Left forelimb (tissue), 1 donor: ENCODE measurements at places on chromosomes 4 and X.

- no peak for DNase-seq
Observed at GRCh38 chrX:55487143-55487542, 2.5 kb downstream of the USP51 start.

GRCh38 chr4:48483777-48484493, 792 bp downstream of the SLC10A4 start:
- DNase-seq, result no peak

GRCh38 chr4:74159143-74159709, 1.3 kb downstream of the MTHFD2L start:
- no peak for DNase-seq

- no peak for DNase-seq
Observed at GRCh38 chrX:41519468-41519867, 72.3 kb downstream of the NYX start.

DNA sequence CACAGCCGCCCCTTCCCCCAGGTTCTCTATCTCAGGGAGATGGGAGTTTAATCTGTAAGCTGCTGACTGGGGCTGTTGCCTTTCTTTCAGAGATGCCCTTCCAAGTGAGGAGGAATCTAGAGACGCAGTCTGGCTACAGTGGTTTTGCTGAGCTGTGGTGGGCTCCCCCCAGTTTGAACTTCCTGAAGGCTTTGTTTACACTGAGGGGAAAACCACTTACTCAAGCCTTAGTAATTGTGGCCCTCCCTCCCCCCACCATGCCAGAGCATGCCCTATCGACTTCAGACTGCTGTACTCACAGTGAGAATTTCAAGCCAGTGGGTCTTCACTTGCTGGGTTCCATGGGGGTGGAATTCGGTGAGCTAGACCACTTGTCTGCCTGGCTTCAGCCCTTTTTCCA, 131.3 kb downstream of the FAAH2 start:
- DNase-seq, result no peak

GRCh38 chr4:158856852-158857251, 88.0 kb downstream of the FNIP2 start:
- no peak for DNase-seq

DNA sequence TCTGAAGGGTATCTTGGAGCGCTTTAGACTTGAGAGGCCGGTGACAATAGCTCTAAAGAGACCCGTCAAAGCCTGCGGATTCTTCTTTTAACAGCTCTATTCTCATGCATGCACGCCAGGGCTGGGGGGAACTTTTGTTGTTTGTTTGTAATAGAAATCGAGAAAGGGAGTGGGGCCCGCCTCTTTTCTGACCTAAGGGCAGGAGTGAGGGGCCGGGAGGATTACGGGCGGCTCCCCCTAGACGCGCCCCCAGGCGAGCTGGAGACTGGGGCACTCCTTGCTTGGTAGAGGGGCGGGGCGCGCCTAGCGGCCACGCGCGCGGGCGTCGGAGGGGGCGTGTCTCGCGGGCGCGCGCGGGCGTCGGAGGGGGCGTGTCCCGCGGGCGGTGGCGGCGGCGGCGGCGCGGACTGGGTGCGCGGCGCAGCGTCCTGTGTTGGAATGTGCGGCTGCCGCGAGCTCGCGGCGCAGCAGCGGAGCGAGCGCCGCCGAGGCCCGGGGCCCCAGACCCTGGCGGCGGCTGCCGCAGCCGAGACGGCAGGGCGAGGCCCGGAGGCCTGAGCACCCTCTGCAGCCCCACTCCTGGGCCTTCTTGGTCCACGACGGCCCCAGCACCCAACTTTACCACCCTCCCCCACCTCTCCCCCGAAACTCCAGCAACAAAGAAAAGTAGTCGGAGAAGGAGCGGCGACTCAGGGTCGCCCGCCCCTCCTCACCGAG, at the start of gene REST:
REST (plus strand) TSS at position 412 of the 717 bp plus-strand sequence. CDS start 2,739 bp downstream, outside the sequence.
- peak; percentile 90 for DNase-seq
